Immature natural killer cell (primary cell): ENCODE measurements at places on chromosomes 1 and 21. TPM values are rescaled to one million over a fixed set of nuclear protein-coding genes. Genes with fewer than 3 reads are reported as not detected.

DNA sequence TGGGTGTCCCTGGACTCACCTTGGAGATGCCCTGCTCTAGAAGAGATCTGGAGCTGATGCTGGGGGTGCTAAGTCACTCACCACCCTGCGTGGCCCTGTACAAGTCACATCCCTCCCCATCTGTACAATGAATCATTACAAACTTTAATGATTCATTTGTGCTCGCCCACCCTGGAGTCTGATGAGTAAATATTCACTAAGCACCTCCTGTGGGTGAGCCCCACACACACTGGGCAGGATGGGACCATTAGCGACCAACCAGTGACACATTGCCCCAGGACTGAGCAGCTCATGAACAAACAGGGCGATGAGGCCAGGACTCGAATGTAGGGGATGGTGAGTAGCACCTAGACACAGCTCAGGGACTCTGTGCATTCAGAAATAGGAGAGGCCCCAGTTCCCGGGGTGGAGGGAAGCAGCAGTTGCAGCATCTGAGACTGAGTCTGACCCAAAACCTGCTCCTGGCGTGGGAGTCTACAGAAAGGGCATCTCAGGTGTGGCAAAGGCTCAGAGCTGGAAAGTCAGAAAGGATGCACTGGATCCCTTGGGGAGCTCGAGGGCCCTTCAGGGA, 18.1 kb upstream of the PDZK1IP1 start:
- no peak for DNase-seq

DNA sequence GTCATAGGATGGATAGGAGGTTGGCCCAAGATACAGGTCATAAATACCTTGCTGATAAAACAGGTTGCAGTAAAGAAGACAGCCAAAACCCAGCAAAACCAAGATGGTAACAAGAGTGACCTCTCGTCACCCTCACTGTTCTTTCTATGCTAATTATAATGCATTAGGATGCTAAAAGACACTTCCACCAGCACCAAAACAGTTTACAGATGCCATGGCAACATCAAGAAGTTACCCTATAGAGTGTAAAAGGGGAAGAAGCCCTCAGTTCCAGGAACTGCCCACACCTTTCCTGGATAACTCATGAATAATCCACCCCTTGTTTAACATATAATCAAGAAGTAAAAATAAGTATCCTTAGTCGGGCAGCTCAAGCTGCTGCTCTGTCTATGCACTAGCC, 671.9 kb downstream of the PTPRC start:
- DNase-seq = no peak

DNA sequence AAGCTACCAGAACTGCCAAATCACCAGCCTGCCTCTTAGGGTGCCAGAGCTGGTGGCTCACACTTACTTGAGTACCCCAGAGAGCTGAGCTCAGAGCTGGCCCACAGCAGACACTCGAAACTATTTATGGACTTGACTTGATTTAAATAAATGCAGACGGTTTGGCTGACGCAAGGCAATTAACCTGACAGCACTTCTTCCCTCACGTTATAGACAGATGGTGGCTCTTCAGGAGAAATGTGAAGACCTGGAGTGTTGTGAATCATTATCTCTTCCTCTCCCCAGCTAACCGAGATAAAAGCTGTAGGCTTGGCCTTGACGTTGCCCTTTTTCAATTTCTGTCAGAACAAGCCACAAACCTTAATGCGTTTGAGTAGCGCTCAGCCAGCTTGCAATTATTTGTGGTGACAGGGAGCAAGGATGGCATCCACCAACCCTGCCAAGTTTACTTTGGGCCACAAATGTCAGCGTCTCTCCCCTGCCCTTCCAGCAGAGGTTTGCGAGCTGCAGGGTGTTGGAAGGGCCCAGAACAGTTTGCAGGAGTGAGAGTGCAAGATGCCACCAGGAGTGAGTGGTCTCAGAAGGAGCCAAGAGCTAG, 34.0 kb upstream of the BCAR3 start:
- no peak for DNase-seq

- no peak for DNase-seq
Measured at GRCh38 chr1:77239311-77239710, 20.1 kb upstream of the PIGK start.

DNA sequence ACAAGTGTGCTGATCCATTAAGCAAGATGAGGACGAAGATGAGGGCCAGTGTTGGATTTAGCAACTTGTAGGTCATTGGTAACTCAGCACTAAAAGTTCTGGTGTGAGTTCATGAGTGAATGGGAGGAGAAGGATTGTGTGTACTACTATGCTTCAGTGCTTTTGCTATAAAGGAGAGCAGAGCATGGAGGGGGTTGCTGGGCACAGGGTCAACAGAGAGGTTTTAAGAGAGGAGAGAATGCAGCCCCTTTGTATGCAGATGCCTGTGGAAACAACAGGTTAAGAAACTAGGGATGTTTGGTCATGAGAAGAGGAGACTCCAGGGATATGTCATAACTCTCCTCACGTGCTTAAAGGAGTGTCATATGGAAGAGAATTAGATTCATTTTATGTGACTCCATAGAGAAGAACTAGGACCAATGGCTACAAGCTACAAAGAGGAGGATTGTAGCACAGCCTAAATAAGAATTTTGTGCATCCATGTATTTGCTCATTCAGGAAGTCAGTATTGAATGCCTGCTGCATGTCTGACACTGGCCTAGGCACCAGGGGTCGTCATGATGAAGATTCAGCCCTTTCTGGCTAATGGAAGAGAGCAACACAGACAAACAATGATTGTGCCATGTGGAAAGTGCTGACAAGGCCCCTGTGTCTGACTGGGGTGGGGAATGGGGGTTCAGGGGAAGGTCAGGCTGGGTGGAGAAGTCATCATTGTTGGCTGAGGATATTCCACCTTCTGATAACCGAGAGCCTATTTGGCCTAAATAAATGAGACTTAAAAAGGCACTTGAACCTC, 53.5 kb downstream of the KIRREL1 start:
- DNase-seq = no peak

KIAA0040 gene
- polyA plus RNA-seq = 23.6 TPM

GRCh38 chr1:202047977-202048376, 37.6 kb downstream of the ELF3 start:
- DNase-seq = no peak

GRCh38 chr21:41854426-41854995, 24.6 kb downstream of the PRDM15 start:
- DNase-seq = no peak

- DNase-seq = no peak
Measured at GRCh38 chr1:10950316-10951172, 61.9 kb upstream of the TARDBP start.

CAPZA1 gene
- 207 TPM for polyA plus RNA-seq

DNA sequence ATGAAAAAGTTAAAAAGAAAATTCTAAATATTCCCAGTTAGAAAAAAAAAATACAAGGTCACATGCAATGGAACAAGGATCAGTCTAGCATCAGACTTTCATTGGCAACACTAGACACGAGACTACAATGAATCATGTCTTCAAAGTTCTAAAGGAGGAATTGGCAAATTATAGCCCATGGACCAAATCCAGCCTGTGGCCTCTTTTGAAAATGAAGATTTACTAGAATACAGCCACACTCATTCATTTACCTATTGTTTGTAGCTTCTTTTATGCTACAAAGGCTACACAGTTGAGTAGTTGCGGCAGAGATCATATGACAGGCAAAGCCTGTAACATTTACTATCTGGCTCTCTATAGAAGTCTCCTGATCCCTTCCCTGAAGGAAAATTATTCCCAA, 71.4 kb downstream of the MRPL39 start:
- DNase-seq = no peak

DNA sequence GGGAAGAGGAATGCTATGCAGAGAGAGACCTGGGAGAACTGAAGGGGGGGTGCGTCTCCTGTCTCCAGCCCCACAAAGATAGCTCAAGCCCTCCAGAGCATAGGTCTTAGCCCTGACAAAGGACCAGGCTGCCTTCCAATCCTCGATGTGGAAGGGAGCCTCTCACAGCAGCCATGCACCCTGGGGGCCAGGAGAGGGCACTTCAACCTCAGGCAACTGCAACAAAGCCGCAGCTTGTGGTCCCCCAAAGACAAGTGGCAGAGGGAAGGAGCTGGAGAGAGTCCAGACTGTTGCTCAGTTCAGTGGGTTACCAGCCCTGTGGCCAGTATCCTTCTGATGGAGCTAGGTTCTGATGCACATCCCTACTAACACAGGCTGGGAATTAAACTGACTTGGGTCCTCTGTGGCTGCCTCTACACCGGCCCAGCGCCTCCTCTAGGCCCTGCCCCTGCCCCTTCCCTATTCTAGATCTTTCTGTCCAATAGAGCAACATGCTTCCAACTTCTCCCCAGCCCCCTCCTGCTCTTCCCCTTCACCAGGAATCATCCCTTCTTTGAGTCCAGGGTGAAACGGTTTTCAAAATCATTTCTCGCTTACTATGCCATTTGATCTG, 100.7 kb upstream of the SPATA6 start:
- DNase-seq = no peak

DNA sequence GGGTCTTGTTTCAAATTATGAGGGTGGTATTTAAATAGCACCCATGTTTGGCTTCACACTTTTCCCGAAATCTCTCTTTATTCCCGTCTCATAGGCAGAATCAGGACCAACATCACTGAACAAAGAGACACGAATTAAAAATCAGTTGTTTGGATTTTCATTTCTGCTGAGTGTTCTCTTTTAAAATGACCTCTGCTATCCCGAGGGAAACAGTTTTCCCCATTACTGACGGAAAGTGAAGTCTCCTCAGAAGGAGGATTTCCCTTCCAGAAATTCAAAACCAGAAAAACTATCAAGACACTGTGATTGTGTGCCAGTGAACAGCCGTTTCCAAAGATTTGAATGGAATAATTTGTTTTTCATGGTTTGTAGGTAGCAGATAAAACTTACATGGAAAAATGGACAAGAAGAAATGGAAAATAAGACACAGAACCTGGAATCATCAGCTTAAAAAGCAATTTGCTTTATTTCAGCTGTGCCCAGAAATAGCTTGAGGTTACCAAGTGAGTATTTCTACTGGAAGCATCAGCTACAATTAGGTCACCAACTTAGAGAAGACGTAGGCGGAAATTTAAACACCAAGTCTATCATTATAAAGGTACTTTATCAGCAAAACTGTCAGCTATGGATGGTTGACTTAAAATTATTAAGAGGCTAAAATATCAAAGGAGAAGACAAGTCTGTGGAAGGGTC, 68.5 kb downstream of the RUNX1 start:
- no peak for DNase-seq

CPT2 gene
- polyA plus RNA-seq = 20.7 TPM

GRCh38 chr1:67031121-67031858, 22.7 kb downstream of the SLC35D1 start:
- DNase-seq = no peak

PGLYRP3 gene
- polyA plus RNA-seq = not detected

- DNase-seq = no peak
Measured at GRCh38 chr1:1171161-1171545, 2.5 kb upstream of the TTLL10 start.

- no peak for DNase-seq
Measured at GRCh38 chr1:17866740-17867029, 111.6 kb downstream of the ACTL8 start.

DNA sequence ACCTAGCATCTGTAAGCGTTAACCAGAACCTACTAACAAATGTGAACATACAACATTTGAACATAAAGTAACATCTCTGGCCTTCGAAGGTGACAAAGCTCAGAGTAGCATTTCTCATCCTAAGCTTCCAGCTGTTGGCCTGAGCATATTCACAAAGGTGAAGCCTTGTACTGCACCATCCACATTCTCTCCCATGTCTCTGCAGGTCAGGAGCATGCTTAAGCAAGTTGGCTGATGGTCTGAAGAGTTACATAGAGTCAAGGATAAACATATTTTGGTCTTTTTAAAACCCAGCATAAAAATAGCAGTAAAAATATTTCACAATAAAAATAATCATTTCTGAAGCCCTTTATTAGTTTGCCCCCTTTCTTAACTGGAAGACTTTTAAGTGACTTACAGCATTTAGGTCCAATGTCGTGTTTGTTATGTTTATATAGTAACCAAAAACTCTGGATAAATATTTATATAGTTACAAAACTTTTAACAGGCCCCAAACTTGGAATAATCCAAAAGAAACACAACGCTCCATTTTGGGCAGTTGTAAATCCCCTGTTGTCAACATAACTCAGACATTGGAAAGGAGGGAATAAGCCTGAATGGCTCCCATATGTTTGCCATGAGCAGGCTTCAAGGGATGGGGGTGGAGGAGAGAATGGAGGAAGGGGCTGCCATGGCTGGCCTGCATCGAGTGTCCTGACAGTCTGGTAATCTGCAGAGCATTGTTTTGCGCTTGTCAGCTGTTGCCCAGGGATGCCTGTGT, 42.8 kb upstream of the ENAH start:
- no peak for DNase-seq

DNA sequence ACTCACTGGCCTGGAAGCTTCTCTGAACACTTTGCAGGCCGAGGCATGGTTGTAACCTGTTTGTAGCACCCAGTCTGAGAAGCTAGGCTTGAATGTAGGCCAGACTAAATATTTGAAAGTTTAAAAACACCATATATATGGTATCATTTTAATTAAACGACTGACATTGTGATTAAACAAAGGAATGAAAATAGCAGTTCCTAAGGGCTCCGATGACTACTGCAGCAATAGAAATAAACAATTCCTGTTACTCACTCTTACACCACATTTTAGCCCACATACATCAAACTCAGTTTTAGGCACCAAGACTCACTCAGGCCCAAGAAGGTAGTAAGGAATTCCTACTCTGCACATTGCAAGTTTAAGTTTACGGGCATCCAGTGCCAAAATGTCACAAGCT, 281.2 kb downstream of the AKT3 start:
- no peak for DNase-seq

DNA sequence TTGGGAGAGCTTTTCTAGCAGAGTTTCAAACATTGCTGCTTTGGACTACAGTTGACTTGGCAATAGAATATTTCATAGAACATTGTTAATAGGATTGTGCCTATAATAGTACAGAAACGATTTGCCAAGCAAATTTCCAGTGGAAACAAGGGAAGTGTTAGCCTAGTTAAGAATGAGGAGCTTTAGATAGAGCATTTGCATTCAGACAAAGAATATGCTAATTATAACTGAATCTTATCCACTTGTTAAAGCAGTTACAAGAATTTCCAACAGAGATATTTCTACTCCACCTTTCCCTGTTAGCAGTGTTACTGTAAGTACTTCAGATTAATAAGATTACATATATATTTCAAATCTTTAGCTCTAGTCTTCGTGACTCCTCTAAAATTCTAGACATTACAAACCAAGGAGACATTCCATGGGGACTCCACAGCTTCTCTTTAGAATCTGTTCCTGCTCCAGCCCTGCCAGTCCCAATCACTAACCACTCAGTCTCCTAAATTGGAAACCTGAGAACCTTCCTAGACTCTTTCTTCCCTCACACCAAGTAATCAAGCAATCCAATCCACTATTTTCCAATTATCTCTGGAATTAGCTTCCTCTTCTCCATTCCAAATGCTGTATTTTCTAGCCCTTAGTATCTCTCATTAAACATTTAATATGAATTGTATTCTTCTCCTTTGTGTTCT, 141.8 kb upstream of the PBX1 start:
- no peak for DNase-seq

DNA sequence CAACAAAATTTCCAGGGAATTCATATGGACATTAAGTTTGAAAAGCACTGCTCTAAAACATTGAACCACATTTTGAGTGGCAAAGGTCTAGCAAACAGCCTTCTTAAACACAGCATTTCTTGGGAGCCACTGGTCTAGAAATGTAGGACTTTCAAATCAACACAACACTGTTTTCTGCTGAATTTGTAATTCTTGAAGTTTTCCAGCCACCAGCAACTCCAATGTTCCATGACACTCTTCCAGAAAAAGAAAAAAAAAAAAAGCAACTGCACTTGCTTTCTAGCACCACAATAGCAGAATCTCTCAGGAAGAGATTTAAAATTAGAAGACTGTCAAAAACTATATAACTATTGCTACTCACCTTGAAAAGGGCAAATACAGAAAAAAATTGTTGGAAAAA, 4.5 kb downstream of the SYDE2 start:
- DNase-seq = no peak

KCNT2 gene
- polyA plus RNA-seq = not detected
